Body of pancreas (tissue), 4 donors: ENCODE measurements at places on chromosomes 4 and X. TPM values are rescaled to one million over a fixed set of nuclear protein-coding genes. Genes with fewer than 3 reads are reported as not detected.

UCHL1 gene
- 103 TPM for total RNA-seq

FDCSP gene
- total RNA-seq: not detected

TAPT1 gene
- 30.9 TPM for total RNA-seq

- peaks cover 22% of the 10 kb centered on the region for H3K4me1 ChIP-seq
- peak; percentile 61 for DNase-seq
- no peaks in the 10 kb centered on the region for H3K27me3 ChIP-seq
- no peak overlapping the region for H3K4me3 ChIP-seq
- no peaks in the 10 kb centered on the region for H3K36me3 ChIP-seq
Observed at GRCh38 chr4:185513489-185514181, 21.7 kb downstream of the PDLIM3 start.

DNA sequence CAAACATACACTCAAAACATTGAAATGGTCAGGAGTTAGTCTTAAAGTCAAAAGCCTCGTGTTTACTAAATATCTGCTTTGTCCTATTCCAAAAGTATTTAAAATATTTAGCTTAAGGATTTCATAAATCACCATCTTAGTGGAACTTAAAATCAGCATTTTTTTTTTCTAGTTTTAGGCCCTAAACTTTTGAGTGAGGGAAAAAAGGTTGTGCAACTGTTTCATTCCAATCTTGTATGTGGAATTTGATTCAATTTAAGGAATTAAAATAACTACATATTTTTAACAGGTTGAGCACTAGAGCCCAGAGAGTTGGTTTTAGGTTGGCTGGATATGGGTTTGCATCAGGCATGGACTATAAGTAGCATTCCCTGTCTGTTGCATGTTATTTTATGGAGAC is 35.7 kb upstream of the ANK2 start:
- DNase-seq: no peak
- no peaks in the 10 kb centered on the region for H3K36me3 ChIP-seq
- no peak overlapping the region for H3K4me3 ChIP-seq
- no peaks in the 10 kb centered on the region for H3K4me1 ChIP-seq

DNA sequence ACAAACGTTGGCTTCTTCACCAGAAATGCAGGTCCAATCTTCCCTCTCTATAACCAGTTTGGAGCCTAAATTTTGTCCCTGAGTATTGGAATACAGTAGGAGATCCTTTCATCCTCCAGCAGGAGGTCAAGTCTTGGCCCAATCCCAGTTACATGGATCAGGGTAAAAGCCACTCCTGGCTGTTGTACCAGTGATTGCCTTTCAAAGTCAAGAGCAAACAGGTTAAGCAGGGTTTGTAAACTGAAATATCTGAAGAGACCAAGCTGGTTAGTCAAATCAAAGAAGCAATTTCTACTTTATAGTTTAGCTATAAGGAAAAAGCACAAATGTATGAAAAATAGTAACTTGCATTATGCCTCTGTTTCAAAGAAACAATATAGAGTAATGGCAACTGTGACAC is 329.4 kb downstream of the NAF1 start:
- no peak for DNase-seq
- H3K4me3 ChIP-seq: no peak overlapping the region
- H3K36me3 ChIP-seq: no peaks in the 10 kb centered on the region

- H3K27me3 ChIP-seq: no peaks in the 10 kb centered on the region
- H3K27ac ChIP-seq: peak overlapping the region; percentile 12
- no peak for DNase-seq
- peaks cover 13% of the 10 kb centered on the region for H3K4me1 ChIP-seq
Observed at GRCh38 chrX:13662355-13662791, 9.4 kb downstream of the TCEANC start.
